ENCODE measurements at places on chromosomes 3 and 15.

DNA sequence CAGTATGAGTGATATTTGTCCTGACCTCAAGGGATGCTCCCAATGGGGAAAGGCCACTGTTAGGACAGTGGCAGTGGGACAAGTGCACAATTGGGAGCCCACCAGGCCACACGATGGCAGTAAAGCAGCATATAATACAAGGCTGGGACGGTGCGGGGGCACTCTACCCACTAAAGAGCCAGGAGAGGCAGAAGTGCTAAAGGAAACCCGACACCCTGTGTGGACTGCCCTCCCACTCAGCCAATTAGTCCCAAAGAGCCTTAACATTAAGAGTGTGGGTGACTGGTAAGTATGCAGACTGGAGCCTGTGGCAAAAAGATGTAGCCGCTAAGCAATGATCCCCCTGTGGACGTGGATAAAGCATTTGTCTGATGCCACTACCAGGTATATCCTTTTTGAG lies 8.2 kb upstream of the ZNF589 start:
- DNase-seq: peak; percentile 74

GRCh38 chr3:66860771-66861170 lies 137.3 kb upstream of the KBTBD8 start:
- no peak for DNase-seq

- peak; percentile 50 for DNase-seq
These were observed 175.8 kb downstream of the FOXB1 start for GRCh38 chr15:60179786-60180391.

GRCh38 chr3:124149081-124149480 lies 157.2 kb upstream of the ROPN1 start:
- DNase-seq: no peak

- no peak for DNase-seq
These were observed 8.4 kb downstream of the TMOD3 start for GRCh38 chr15:51837792-51838251.

GRCh38 chr3:16174976-16175901 lies 759 bp downstream of the GALNT15 start:
- peak; percentile 39 for DNase-seq

GRCh38 chr15:89530976-89531375 lies 34.6 kb upstream of the RHCG start:
- DNase-seq: no peak

DNA sequence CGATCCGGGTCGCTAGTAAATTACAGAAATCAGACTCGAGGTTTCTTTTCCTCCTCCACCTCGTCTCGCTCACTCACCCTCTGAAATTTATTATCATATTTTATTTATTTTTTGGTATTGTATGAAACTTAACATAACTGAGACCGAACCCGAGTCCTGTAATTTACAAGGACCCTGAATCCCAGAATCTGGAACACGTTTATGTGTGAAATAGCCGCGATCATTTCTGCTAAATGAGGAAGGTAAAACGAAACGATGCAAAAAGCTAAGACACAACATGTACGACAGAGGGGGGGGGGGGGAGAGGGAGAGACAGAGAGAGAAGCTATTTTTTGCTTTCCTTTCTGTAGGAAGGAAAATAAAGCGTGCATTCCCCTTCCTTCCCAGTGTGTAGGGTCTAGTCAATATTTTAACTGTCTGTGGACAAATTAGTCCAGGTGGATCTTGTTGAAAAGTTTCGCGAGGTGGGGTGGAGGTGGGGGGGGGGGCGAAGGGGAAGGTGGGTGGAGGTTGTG lies 1.6 kb downstream of the BBX start:
- DNase-seq: peak; percentile 33

GRCh38 chr3:156899951-156900350 lies 73.8 kb downstream of the LEKR1 start:
- peak; percentile 16 for DNase-seq

DNA sequence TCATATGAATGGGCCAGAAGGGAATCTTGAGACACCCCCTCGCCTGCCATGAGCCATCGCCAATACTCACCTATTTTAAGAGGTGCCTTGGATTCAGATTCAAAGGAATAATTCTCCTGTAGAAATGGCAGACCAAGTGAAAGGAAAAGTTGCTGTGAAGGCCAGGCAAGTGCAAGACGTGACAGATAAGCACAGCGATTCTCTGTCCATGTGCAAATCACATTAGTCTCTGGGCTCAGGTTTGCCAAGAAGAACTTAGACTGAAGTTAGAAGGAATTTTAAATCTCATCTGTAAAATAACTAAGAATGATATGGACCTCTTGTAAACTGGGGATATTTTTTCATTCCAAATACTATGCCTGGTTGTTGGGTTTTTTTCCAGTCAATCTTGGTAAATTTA lies 173.6 kb downstream of the UACA start:
- DNase-seq: no peak

GRCh38 chr15:53979051-53979788 lies 979 bp downstream of the UNC13C start:
- no peak for DNase-seq

- DNase-seq: no peak
These were observed 1.2 kb downstream of the RHO start for GRCh38 chr3:129529436-129530210.

DNA sequence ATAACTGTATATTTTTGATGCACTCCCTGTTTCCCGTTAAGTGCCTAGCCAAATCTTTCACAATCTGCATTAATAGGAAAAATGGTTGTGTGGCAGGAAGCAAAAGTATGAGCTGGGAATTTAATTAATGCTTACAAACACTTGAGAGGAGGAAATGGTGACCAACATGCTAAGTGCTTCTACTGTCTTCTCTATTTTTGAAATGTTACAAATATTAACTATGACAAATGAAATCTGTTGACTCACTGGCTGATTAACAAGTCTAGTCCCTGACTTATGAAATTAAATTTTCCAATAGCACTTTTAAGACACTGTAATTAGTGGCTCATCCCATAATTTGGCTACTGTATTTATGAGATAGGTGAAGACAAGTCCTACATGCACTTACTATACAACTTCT lies 446.9 kb upstream of the DPPA4 start:
- DNase-seq: no peak

- no peak for DNase-seq
These were observed 62.9 kb downstream of the KLF15 start for GRCh38 chr3:126294211-126294808.

- DNase-seq: no peak
These were observed 54.1 kb upstream of the TAMM41 start for GRCh38 chr3:11900824-11901223.

DNA sequence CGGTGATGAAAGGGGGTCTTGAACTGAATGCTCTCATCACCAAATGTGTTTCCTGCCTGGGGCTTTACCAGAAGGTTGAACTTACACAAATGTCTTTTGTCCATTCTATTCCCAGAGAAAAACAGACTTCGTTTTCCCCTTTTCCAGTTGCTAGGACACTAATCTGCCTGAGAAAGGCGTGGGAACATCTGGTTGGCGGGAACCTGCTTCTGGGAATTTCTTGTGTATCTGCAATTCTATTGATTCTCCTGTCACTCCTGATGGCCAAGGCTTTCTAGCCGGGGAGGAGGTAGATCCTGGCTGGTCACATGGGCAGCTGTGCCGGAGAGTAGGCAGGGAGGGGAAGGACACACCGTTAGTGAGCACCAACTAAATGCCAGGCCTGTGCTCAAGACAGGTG lies 31.1 kb upstream of the CCDC174 start:
- DNase-seq: no peak

DNA sequence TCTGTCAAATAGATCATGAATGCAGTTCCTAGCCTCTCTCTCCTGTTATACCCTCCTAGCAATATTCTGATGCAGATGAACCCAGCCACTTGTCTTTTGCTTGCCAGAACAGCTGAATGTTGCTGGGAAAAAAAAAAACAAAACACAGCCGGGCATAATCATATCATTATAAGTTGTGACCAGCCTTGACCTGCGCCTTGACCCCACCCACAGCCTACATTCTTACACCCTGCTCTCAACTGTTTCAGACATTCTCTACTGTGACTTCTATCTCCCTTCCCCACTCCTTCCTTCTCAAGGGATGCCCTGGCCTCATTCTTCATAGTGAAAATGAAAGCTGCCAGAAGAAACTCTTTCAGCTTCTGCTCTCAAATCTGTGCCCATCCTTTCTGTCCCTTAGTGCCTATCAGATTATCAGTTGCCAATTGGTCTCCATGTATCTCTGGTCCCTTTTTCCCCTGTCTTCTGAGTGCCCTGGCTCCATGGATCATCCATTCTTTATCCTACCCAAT lies 389.1 kb upstream of the TPRG1 start:
- DNase-seq: no peak

DNA sequence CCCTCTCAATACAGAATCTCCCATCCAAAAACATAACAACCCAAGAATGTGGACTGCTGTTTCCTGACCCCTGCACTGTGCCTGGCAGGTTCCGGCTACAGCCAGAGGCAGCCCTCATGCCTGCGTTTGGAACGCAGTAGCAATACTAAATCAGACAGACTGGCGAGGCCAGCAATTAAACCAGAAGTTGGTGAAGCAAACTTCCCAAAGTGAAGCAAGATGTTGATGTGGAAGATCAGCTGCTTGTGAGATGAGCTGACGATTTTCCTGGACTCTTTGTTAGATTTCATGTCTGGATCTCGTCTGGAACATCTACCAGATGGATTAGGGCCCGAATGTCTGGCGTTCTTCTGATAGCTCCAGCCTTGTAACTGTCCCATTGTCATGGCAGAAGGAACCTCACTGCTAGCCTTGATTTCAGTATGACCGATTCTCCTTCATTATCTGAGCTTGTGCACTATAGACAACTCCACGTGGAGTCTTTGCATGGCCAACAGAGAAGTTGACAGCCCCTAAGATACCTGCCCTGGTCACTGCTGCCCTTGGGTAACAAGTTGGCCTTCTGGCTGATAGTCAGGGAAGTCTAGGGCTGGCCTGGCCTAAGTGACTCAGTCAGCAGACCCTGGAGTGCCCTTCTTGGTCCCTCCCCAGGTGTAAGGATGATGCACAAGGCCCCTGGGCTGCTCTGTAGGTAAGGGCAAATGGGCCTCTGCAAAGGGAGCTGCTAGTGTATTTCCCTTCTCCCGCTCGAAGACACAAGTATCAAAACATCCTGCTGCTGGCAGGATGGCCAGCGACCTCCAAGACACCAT lies 126.5 kb downstream of the ADAMTS17 start:
- DNase-seq: no peak

DNA sequence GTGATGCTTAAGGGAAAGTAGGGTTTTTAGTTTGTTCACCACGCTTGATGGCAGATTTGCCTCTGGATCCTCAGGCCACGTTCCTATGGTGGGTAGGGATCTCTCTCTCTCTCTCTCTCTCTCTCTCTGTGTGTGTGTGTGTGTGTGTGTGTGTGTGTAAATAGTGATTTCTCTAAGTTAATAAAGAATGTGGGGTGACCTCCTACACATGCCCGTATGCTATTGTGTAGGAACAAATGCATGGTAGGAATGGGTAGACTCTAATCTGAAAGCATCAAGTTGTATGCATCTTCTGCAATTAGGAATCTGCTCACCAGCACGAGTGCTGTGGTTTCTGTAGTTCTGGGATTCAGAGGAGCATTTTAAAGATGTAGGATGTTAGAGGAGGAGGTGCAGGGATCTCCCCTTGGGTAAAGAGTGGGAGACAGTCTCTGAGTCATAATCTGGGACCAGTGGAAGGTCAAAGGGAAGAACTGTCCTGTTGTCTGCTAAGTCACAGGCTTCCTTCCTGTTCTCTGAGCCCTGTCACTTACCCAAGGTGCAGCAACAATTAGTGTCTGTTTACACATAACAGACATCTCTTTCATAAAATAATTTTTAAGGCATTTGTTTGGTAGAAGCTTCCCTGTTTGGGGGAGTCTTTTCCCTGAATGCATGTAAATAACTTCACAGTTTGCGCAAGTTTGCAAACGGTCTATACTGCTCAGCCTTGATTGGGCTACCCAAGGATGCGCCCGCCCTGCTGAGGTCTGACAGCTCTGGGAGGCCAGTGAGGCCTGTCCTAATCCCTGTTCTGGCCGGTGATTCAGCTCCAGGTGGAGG lies 139.8 kb downstream of the IGF1R start:
- DNase-seq: no peak

DNA sequence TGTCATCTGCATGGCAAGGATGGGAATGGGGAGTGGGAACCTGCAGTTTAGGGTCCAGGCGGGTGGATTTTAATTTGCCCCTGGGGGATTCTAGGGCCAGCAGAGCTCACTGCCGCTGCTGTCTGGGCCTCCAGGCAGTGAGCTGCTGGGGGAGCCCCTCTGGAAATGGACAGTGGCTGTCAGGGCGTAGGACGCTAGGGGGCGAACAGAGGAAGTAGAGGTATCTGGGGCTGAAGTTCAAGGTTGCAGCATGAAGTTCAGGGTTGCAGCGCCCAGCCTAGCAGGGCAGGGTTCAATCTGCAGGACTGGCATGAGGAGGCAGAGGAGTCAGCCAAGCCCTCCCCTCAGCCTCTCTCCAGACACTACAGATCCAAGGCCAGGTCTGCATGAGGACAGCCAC lies 49.5 kb downstream of the APBA2 start:
- peak; percentile 6 for DNase-seq

GRCh38 chr3:137990427-137990826 lies 19.5 kb upstream of the CLDN18 start:
- no peak for DNase-seq

DNA sequence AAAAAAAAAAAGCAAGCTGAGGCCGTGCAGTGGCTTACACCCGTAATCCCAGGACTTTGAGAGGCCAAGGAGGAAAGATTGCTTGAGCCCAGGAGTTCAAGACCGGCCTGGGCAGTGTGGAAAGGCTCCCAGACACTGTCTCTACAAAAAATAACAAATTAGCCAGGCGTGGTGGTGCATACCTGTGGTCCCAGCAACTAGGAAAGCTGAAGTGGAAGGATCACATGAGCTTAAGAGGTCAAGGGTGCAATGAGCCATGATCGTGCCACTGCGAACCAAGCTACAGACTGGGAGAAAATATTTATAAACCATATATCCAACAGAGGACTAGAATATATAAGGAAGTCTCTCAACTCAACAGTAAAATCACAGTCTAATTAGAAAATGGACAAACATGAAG lies 10.0 kb downstream of the KLHDC8B start:
- DNase-seq: no peak

GRCh38 chr3:14554715-14555114 lies 14.6 kb upstream of the GRIP2 start:
- DNase-seq: no peak

DNA sequence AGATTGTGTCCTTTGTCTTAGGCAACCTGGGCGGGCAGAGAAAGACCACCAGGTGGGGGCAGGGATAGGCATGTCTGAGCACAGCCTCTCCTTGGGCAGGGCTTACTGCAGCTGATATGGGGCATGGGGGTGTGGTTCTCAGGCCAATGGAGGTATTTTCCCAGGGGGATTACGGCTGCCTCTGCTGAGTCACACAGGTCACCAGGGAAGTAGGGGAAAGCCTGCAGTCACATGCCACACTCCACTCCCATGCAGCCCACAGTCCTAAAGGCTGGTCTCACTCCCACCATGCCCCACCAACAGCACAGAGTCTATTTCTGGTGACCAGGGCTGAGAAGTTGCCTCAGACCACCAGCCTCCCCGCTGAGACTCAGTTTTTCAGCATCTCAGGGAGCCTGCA lies 466.4 kb downstream of the DIPK2A start:
- peak; percentile 2 for DNase-seq

DNA sequence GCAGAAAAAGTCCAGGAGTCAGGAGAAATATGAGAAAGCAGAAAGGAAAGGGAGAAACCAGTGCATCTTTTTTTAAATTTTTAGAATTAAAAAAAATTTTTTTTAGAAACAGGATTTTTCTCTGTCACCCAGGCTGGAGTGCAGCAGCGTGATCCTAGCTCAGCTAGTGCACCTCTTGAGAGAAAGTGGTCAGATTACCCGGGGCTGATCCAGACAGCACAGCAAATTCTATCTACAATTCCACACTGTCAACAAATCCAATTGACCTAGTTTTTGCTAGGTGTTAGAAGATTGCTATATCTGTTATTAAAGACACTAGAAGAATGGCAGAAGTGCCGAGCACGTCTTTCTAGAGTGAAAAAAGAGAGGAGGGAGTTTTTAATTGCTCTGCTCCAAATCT lies 117.3 kb downstream of the RFTN1 start:
- no peak for DNase-seq

All from fibroblast of skin of right biceps (primary cell).